HT-29 (cell line): ENCODE measurements at places on chromosomes 7 and 10. TPM values are rescaled to one million over a fixed set of nuclear protein-coding genes. Genes with fewer than 3 reads are reported as not detected.

GRCh38 chr7:24715661-24716479 lies 41.4 kb downstream of the GSDME start:
- DNase-seq = peak; percentile 64

Gene INHBA
- not detected in 2 replicates for total RNA-seq

Gene WEE2
- total RNA-seq = 0.03 TPM in 1 of 2 replicates, not detected in the other

Gene GHRHR
- total RNA-seq = not detected in 2 replicates

DNA sequence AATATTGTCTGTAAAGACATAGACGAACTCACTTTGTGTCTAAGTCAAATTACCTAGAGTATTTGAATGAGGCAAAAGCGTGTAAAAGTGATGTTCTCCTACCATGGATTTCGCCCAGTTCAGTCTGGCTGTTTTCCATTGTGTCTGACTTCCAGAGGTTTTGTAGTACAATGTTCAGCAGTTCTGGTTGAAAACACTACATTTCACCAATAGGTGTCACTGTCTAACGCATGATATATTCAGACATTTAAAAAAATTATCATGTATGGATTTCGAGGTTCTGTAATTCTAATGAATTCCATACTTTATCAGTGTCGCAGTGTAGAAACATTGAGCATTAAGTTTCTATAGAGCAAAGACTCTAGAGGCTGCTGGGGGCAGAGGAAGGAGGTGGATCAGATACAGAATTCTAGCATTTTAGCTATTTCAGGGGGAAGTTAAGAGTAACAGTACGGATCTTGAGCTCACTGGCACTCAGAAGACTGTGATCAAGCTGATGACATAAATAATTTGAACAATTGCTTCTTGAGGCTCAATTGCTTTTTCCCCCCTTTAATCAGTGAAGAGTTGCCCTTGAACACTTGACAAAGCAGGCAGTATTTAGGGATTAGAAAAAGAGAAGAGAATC lies 196.9 kb upstream of the RHOBTB1 start:
- DNase-seq = peak; percentile 80

DNA sequence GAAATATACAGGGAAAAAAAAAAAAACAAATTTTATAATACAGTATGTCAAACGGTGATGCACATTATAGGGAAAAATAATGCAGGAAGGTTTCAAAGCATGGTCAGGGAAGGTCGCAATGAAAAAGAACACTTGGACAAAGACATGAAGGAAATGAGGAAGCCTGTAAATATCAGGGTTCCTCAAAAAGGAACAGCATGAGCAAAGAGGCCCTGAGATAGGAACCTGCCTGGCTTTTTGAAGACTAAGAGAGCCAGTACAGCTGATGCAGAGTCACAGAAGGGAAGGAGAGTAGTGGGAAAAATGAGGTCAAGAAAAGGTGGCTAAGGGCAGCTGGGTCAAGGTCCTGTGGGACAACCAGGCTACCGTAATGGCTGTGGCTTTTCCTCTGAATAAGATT lies 1.9 kb downstream of the VPS41 start:
- no peak for DNase-seq

DNA sequence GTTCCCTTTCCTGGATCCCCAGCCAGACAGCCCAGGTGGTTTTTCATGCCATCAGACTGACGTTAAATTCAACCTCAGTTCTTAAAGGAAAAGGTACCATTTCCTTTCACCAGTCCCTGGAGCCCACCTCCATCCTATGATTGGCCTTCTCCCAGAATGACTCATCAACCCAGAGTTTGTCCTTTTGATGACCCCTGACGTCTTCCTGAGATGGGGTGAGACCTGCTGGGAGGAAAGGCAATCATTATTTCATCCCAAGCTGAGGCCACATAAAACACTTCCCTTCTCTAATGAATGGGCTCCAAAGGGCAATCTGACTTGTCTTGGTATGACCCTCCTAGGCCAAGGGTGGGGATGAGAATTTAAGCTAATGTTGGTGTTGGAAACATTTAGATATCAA lies 750.7 kb downstream of the SUGCT start:
- peak; percentile 18 for DNase-seq

- DNase-seq = no peak
Measured at GRCh38 chr7:27737178-27737577, 2.8 kb upstream of the TAX1BP1 start.

Gene FAM241B
- 3.4 and 3.5 TPM in 2 replicates for total RNA-seq

- DNase-seq = no peak
Measured at GRCh38 chr7:99419323-99420021, 10.7 kb downstream of the BUD31 start.

GRCh38 chr7:100607111-100607510 lies 4.9 kb downstream of the PCOLCE start:
- DNase-seq = no peak

Gene ANKRD26
- 1.8 and 2.4 TPM in 2 replicates for total RNA-seq

GRCh38 chr10:31401287-31401686 lies 82.3 kb downstream of the ZEB1 start:
- no peak for DNase-seq

Gene GJD4
- total RNA-seq = not detected in 2 replicates

Gene PAX4
- total RNA-seq = 1.0 and 2.5 TPM in 2 replicates

DNA sequence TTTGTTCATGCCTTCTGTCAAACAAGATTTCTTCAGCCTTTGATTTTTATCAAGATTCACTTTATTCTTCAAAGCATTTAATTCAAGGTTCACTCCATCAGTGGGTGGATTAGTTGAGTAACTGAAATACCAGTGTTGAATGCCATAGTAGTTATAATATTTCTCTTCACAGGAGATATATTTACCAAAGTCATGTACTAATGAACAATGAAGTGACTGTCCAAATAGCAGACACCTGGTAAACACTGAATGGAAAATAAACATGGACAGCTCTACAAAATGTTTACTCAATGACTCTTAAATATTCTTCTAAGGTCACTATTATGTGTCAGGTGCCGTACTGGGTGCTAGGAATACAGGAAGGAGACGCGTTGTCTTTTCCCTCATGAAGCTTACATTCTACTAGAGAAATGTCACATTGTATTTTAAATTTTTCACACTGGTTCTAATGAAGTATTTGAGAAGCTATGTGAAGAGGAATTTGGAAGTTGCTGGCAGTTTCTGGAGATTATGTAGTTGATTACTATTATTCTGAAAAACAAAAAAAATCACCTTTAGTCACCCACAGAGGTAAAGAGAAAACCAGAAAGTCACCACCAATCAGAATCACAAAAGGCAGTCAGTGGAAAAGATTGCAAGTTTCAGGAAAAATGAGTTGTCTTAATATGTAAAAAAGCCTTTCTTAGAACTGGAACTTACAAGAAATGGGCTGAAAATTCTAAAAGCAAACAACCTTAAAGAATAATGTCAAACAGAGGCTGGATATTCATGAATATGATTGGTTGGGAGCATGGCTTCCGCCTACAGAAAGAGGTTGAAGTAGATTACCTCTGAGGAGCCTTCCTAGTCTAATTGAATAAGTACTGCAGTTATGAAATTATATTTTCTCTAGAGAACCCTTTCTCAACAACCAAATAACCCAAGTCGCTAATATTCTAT lies 84.5 kb downstream of the RTKN2 start:
- DNase-seq = peak; percentile 54

DNA sequence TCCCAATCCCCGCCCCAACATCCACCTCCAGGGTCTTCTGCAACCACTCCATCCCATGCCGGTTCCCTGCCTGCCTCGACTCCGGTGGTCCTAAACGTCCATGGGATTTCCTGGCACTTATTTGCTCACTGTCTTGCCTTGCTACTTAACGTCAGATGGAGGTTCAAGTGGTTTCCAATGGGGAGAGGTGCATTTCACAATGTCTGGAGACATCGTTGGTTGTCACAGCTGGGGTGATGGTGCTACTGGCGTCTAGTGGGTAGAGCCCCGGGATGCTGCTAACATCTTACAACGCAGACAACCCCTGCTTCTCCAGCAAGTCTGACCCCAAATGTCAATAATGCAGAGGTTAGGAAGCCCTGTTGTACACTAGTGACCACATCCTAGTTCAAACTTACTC lies 82.9 kb upstream of the ANLN start:
- DNase-seq = no peak

DNA sequence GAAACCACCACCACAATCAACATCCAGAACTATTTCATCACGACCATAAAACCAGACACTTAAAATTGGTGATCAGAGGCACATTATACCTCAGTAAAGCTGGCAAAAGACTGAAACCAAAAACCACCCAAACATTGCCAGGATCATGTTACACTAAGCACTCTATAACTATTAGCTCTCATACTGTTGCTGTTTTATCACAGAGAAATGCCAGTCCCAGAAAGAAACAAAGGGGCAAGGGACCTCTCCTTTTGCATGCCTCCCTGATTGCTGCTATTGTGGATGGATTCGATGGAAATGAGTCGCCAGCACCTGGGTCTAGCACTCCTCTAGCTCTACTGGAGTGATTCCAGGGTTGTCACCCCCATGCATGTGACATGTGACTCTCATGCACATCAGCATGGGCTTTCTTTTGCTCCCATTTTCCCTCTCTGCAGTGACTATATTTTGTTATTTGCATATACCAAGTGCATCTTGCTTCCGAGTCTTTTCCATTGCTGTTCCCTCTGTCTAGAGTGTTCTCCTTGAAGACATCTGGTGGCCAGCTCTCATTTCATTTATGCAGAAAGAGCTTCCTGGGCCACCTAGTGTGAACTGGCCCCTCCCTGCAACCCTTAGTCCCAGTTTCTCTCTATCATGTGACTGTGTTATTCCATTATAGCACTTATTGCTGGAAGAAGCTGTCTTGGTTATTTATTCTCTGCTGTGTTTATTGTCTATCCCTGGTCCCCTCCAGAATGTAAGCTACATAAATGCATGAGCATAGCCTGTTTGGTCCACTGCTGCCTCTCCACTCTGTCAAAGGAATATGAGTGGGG lies 300.6 kb downstream of the PLXNA4 start:
- no peak for DNase-seq

DNA sequence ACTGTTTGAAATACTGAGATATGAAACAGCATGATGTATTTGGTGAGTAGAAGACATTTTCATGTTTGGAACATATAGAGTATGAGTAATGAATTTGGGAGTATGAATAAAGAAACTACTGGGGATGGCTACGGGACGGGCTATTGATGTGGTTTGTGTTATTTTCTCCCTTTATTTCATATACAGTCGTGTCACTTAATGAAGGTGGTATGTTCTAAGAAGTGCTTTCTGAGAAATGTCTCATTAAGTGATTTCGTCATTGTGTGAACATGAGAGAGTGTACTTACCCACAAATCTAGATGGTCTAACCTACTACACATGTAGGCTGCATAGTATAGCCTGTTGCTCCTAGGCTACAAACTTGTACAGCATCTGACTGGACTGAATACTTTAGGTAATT lies 106.3 kb downstream of the CCNY start:
- DNase-seq = no peak

DNA sequence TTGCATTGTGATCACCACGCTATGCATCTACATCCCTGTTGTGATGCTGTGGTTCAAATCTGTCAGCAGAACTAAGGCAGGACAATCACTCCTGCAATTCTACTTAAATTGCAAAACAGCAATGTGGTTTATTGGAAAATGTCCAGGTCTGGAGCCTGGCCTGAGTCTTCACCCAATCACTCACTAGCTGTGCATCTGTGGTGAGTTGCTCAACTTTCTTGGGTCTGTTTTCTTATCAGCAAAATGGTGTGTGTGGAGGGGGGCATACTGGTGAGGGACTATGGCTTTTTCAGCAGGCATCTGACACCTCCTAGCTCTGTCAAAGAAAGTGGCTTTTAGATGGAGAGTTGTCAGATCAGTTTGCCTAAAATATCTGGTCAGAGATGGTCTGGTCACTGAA lies 108.3 kb upstream of the FEZF1 start:
- no peak for DNase-seq

GRCh38 chr10:105797234-105797890 lies 1156.3 kb downstream of the SORCS3 start:
- DNase-seq = peak; percentile 56

Gene PLA2G12B
- total RNA-seq = not detected in 2 replicates

DNA sequence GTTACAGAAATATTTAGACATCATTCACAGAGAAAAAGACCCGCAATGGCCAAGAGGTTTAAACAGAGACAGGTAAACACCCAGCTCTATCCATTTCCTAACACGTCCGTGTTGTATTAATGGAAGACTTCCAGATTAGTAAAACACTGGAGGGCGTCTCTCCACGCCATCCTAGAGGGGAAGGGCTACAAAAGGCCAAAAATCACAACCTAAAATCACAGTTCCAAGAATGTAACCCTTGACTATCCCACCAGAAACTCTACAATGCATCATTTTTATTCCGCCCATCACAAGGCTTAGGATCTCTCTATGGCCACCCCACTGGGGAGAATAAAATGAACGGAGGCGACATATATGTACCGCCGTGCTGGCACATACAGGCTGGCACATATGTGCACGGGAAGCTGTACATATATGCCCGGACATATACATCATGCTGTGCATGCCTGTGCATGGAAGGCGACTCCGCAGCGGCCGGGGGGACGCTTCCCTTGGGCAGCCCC lies 734 bp downstream of the PCLO start:
- peak; percentile 24 for DNase-seq

DNA sequence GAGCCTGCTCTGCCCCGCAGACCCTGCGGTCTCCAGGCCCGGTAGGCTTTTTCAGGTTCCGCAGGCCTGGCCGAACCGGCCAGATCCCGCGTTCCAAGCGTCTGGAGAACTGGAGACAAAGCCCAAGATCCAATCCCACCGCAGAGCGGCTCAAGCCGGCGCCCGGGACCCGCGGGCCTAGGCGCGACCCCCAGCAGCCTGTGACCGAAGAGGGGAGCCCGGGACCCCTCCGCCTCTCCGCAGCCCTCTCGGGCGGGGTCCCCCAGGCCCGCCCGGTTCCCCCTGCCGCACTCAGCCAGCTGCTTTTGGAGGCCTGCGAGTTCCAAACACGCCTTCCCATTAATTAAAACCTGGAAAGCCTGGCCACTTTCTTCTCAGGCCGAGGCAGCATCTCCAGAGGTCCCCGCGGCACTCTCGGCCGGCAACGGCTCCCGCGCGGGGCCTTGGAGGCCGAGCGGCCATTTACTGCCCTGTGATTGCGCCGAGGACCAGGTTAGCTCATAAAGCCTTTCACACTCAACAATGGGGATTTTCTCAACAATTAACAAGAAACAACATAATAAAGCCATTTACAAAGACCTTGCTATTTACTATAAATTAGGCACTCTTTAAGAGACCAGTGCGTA lies 16.7 kb downstream of the SKIDA1 start:
- DNase-seq = no peak

DNA sequence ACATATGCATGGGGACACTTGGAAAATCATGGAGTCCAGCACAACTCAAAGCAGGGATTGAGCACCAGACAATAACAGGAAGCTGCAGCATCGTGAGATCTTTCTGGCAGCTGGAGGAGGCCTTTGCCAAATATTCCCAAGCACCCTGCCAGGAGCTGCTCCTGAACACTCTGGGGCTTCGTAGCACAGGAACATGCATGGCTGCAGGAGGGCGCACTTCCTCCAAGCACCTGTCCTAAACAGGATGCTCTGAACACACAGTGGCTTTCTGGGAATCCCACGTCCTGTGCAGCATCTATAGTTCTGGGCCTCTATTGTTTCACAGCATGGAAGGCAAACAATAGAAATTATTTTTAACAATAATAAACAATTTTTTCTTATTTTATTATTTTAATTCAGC lies 4.1 kb downstream of the ABLIM1 start:
- no peak for DNase-seq

GRCh38 chr10:54909165-54909564 lies 108.1 kb upstream of the PCDH15 start:
- DNase-seq = no peak
